Activated CD8-positive, alpha-beta T cell treated with anti-CD3 and anti-CD28 coated beads, Interleukin-2, amount 10 ng/mL, durations not matched to agents 7 days and 5 days (primary cell): ENCODE measurements at places on chromosomes 7 and 10.

DNA sequence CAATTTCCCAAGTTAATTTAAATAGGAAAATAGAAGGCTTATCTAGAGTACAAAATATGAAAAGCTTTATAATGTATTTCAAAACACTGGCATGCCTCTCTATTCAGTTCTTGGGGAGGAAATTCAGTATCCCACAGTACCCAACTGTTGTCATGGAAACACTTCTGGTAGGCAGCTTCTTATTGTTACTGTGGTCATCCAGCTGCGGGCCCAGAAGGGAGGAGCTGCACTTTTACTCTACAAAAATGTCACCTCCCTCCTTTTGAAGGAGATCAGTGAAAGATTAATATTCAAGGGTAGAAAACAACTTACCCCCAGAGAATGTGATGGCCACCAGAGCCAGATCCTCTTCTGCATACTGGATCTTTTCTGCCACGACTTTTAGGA, 202.8 kb downstream of the RAPGEF5 start:
- peaks cover 13% of the 10 kb centered on the region for H3K4me1 ChIP-seq
- H3K4me3 ChIP-seq = no peak overlapping the region
- DNase-seq = peak; percentile 33

DNA sequence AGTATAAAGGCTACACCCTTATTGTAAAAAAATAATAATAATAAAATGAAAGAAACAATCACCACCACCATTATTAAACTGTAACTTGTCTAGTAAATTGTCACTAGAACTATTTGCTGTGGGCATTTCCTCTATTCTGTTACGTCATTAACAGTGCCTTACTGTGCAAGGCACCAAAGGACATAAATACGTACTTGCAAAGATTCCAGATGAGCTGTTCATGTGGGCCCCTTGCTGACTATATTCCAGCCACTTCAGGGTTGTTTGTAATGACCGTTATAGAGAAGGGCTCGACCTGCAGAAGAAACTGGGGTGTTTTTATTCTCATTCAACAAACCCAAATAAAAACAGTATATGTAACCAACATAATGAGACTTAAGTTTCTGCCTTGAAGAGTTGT, 60.4 kb downstream of the KLRG2 start:
- H3K27me3 ChIP-seq = no peaks in the 10 kb centered on the region
- DNase-seq = no peak
- no peaks in the 10 kb centered on the region for H3K4me1 ChIP-seq
- peaks cover 45% of the 10 kb centered on the region for H3K36me3 ChIP-seq
- H3K27ac ChIP-seq = no peak overlapping the region

DNA sequence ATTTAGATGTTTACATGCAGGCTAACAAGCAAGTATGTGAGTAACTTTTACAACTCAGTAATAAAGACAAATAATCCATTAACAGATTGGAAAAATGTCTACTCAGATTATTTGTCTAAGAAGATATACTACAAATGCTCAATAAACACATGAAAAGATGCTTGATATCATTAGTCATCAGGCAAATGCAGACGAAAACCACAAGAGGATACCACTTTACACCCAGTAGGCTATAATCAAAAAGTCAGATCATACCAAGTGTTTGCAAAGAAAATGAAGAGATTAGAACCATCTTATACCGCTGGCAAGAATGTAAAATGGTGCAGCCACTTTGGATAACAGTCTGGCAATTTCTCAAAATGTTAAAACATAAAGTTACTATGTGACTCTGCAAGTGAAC, 84.1 kb downstream of the MALSU1 start:
- no peak overlapping the region for H3K27ac ChIP-seq
- no peak overlapping the region for H3K4me3 ChIP-seq
- H3K27me3 ChIP-seq = peaks cover 2% of the 10 kb centered on the region
- H3K4me1 ChIP-seq = peaks cover 6% of the 10 kb centered on the region
- DNase-seq = no peak
- no peaks in the 10 kb centered on the region for H3K36me3 ChIP-seq

DNA sequence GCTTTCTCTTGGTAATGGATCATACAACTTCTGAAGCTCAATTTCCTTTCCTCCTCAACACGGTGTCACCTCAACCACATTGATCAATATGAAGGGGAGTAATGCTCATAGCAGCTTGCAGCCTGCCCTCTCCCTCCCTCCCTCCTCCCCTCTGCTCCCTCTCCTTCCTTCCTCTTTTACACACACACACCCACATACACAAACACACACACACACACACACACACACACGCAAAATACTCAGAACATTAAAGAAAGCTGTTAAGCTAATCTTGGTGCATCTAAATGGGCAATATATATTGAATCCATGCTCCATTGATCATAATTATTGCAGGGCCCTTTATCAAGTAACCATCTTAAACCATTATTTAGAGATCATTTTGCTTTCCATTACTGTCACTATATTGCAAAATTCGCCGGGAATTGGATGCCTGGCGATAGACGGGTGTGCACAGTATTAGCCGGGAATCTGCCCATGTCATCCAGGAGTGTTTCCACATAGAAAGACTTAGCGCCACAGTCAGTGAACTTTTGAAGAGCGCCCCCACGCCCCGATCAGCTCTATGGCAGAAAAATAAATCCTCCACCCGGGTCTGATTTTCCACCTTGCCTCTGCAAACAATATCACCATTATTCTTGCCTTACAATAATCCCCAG, 122.0 kb downstream of the PRLHR start:
- no peaks in the 10 kb centered on the region for H3K4me1 ChIP-seq
- DNase-seq = no peak
- peaks cover 28% of the 10 kb centered on the region for H3K27me3 ChIP-seq
- H3K36me3 ChIP-seq = no peaks in the 10 kb centered on the region
- H3K27ac ChIP-seq = no peak overlapping the region
- H3K4me3 ChIP-seq = no peak overlapping the region

- H3K4me1 ChIP-seq = no peaks in the 10 kb centered on the region
- H3K36me3 ChIP-seq = no peaks in the 10 kb centered on the region
- no peaks in the 10 kb centered on the region for H3K27me3 ChIP-seq
- no peak for DNase-seq
- no peak overlapping the region for H3K27ac ChIP-seq
These were observed 26.5 kb downstream of the GTF2IRD1 start for GRCh38 chr7:74479961-74480829.

GRCh38 chr7:47452295-47452694, 129.6 kb downstream of the TNS3 start:
- H3K27ac ChIP-seq = no peak overlapping the region
- no peaks in the 10 kb centered on the region for H3K4me1 ChIP-seq
- H3K4me3 ChIP-seq = no peak overlapping the region
- no peaks in the 10 kb centered on the region for H3K36me3 ChIP-seq
- no peak for DNase-seq
- no peaks in the 10 kb centered on the region for H3K27me3 ChIP-seq
